ENCODE measurements at places on chromosomes 6 and 20. TPM values are rescaled to one million over a fixed set of nuclear protein-coding genes. Genes with fewer than 3 reads are reported as not detected.

GRCh38 chr6:72968704-72969103 is 256.6 kb downstream of the KHDC1L start:
- no peak for DNase-seq

DNA sequence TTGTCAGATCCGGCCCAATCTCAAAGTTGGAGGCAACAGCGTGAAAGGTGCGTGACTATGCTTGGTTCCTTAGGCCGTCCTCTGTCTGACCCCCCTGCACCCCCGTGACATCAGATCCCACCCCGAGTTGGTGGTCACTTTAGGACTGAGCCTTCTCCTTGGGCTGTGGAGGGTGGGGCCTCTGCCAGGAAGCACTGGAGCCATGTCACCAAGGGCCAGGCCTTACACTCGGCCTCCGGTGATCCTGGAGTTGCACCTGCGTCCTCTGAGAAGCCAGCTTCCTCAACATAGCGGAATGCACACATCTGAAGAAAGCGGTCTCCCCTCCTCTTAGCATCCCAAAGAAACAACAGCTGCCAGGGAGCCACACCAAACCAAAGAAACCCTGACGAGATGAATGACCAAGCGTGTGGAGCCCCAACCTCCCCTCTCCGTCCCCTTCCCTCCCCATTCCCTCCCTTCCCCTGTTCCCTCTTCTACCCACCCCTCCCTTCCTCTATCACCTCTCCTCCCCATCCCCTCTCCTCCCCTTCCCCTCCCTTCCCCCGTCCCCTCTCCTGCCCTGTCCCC is 182.6 kb downstream of the TTLL2 start:
- DNase-seq = no peak

- DNase-seq = no peak
Observed at GRCh38 chr20:37699202-37699601, 5.4 kb downstream of the CTNNBL1 start.

DNA sequence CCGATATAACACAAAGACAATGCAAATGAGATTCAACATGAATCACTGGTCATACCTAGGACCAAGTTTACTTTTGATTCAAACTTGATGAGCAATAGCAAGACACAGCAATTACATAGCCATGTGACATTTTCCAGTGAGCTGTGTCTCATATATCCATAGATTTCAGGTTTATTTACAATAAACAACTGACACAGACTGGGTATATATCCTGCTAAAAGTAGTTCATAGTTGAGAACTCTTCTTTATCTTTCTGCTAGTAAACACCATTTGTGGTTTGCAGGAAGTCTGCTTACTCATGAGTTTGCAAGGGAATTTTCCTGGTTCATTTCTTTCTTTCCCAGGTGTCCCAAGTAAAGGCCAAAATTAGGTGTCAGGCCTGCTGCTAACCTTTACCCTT is 343.4 kb downstream of the KIF16B start:
- no peak for DNase-seq

GRCh38 chr6:7052443-7053011 is 55.2 kb upstream of the RREB1 start:
- peak; percentile 62 for DNase-seq

- DNase-seq = no peak
Observed at GRCh38 chr6:127514773-127515227, 4.3 kb downstream of the MTCL3 start.

- no peak for DNase-seq
Observed at GRCh38 chr6:34074064-34074742, 71.7 kb downstream of the GRM4 start.

GRCh38 chr6:101845621-101846020 is 452.1 kb downstream of the GRIK2 start:
- no peak for DNase-seq

- no peak for DNase-seq
Observed at GRCh38 chr20:12638633-12639312, 370.0 kb upstream of the SPTLC3 start.

- no peak for DNase-seq
Observed at GRCh38 chr6:51241376-51241775, 422.7 kb downstream of the TFAP2B start.

DNA sequence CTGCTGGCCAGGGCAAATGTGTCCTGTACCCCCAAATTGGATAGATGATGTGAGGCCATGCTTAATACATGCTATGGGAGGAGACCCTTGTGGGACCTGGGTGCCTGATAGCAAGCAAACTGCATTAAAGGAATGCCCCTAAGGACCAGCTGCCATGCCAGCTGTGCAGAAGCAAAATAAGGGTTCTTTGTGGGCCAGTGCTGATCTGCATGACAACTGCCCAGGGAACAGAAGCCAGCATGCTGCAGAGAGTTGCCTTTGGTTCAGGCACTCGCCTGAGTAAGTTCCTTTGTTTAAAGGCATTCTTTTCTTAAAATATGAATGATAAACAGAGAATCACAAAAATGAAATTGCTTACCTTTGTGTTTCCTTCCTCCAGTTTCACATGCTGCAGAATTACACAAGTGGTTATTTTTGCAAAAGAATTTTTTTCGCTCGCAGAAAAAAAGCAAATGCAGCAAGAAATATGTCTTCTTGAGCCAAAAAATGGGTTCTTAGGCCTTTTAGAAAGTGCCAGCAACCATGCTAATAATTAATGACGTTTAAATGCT is 6.9 kb upstream of the SYNDIG1 start:
- no peak for DNase-seq

DNA sequence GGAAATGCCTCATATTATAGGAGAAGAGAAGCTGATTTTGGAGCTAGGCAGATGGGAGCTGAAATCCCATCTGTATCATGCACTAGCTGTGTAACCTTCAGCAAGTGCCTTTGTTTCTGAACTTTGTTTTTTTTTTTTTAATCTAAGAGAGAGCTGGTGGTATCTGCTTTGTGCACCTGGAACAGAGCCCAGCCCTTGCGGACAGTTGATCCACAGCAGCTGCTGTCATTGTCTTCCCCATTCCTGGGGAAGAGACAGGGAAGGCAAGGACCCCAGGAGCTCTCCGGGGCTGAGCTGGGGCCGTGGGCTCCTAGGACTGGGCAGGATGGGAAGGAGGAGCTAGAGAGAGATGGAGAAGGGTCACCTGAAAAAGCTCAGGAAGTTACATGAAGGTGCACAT is 92.1 kb downstream of the SYNJ2 start:
- no peak for DNase-seq

- DNase-seq = no peak
Observed at GRCh38 chr20:22833851-22834250, 201.3 kb upstream of the SSTR4 start.

GRCh38 chr6:53686355-53686940 is 20.9 kb upstream of the KLHL31 start:
- DNase-seq = no peak

DNA sequence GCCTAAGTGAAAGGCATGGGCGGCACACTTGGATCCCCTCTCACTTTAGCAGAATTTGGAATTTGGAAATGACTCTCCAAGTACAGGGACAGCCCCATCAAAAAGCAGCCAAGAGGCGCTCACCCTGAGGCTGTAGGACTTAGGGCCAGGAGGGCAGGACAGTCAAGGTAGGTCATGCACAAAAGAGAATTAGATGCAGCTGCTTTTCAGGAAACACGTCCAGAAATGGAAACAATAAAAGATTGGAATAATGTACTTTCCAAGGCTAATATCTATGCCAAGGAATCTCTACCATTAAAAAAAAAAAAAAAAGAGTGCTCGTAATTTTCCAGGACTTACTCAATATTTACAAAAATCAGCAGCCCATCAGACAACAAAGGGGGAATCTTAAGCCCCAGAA is 19.9 kb downstream of the PREP start:
- no peak for DNase-seq

DNA sequence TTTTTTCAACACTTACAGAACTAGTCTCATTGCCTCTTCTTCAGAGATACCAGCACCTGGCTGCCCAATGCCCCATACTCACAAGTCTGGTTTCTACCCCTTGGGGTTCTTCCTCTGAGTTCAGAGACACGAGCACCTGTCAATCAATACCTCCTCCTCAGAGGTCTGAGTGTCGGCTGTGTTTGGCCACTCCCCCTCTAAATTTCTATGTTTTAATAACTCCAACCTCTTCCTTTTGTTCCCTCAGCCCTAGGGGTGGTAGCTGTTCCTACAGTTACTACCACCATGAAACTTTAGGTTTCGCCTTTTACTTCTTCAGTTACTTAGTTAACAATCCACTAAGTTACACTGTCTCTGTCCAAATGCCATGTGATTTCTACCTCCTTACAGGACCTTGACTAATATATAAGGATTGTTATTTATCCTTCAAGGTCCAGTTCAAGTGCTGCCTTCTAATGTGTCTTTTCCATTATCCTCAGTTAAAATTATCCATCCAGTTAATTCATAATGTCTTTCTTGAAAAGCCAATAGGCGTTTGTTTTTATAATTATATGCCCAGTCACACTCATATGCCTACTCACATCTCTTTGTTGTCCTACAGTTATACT is 14.6 kb upstream of the PHF20 start:
- DNase-seq = no peak

- DNase-seq = no peak
Observed at GRCh38 chr6:133674661-133675060, 214.3 kb upstream of the TCF21 start.

GRCh38 chr6:113645576-113645970 is 211.6 kb upstream of the MARCKS start:
- DNase-seq = no peak

- DNase-seq = no peak
Observed at GRCh38 chr20:47849006-47849405, 63.7 kb upstream of the SULF2 start.

GRCh38 chr20:33554914-33555420 is 65.1 kb downstream of the CBFA2T2 start:
- no peak for DNase-seq

GRCh38 chr20:33606118-33606771 is 55.9 kb upstream of the C20orf144 start:
- no peak for DNase-seq

DNA sequence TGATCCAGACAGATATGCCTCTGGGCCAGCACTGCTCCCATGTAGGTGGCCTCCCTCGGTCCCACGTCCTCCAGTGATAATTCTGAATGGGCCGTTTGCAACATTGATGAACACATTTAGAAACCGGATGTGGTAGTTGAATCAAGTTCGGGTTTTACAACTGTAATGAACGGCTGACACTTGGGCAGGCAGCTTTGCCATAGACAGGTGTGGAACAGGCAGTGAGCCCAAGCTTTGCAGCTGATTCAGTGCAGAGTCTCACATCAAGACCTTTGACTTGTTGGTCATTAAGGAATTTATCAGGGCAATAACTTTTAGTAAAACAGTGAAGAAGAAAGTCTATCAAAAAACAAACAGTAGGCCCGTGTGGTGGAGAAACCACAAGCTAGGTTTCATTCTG is 466.6 kb upstream of the AGPAT4 start:
- no peak for DNase-seq

DNA sequence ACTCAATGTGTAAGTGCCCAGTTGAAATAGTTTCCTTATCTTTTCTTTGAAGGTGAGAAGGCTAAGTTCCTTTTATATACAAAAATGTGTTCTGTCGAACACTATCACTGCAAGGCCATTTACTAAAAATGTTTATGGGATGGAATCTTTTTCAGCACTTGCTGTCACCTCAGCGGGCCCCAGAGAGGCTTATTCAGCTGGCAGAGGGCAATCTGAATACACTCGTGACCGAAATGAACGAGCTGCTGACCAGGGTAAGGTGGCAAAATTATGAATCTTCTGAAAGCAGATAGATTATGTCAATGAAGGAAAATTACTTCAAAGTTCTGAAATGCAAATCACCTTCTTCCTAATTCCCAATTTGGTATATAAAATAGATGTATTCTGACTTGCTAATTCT is 340.2 kb downstream of the ARHGAP18 start:
- DNase-seq = no peak

- no peak for DNase-seq
Observed at GRCh38 chr20:56750430-56750829, 121.3 kb downstream of the TFAP2C start.

GRCh38 chr6:52671676-52672075 is 763 bp downstream of the TMEM14A start:
- no peak for DNase-seq

DNA sequence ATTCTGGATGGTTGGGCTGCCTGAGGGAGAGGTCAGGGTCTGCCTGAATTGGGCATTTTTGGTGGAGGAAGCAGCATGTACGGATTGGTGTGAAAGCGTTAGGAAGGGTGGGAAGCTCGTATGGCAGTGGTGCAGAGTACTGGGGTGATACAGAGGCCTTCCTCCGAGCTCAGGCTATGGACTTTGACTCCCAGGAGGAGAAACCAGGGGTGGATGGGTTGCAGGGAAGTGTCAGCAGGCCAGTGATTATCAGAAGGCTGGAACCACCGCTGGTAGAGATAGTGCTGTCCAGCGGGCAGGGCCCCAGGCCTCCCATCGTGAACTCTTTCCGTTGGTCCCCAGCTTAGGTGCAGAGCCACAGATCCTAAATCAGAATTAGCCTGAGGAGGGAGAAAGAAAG is 5.3 kb downstream of the WFDC5 start:
- DNase-seq = no peak

DNA sequence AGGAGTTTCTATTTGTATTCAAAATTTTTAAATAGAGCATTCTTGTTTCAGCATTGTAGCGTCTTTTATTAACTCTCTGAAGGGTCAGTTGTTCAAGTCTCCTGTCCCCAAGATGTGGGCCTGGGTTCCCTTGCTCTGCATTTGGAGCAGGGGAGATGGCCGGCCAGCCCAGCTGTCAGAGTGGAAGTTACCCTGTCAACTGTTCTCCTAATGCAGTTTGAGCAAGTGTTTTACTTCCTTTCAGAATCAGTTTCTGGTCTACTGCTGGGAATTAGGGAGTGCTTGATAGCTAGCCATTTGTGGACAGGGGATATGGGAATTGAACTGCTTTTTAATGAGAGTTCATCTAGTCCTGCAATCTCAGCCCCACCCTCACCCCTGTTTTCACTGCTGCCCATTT is 116.6 kb downstream of the QKI start:
- DNase-seq = no peak

DNA sequence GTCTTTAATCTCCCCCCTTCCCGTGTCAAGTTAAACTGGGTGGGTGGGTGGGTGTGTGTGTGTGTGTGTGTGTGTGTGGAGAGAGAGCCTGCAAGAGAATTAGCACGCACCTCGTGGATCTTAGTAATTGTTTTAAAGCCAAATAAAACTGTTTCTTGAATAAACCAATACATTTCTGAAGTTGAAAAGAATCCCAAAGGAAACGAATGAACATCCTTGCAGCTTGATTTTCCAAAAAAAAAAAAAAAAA is 381 bp upstream of the BICRAL start:
- DNase-seq = no peak

DNA sequence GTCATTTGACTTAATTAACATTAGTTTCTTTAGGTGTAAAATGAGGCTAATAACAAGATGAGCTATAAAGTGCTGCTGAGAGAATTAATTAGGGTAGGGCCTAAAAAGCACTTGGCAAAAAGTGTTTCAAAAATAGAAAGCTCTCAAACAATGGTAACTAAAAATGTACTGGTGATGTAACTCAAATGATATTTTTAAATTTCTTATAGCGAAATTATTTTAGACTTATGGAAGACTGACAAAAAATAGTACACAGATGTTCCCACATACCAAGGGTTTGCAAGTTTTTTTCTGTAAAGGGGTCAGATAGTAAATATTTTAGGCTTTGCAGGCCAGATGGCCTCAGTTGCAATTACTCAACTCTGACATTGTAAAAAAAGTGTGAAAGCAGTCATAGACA is 190.7 kb upstream of the UFL1 start:
- no peak for DNase-seq

The WFDC10B gene
- not detected for total RNA-seq

The TCF15 gene
- total RNA-seq = 0.90 TPM

The RHAG gene
- not detected for total RNA-seq

The CFAP206 gene
- total RNA-seq = 1.0 TPM

The IMPG1 gene
- not detected for total RNA-seq

The C20orf141 gene
- total RNA-seq = not detected

The LYRM4 gene
- 35.5 TPM for total RNA-seq

The GHRH gene
- not detected for total RNA-seq

The ANKRD66 gene
- total RNA-seq = not detected

The ARMH2 gene
- total RNA-seq = not detected

The REM1 gene
- total RNA-seq = not detected

All from mesothelial cell of epicardium (in vitro differentiated cells).